ENCODE measurements at places on chromosomes 1 and 21.

DNA sequence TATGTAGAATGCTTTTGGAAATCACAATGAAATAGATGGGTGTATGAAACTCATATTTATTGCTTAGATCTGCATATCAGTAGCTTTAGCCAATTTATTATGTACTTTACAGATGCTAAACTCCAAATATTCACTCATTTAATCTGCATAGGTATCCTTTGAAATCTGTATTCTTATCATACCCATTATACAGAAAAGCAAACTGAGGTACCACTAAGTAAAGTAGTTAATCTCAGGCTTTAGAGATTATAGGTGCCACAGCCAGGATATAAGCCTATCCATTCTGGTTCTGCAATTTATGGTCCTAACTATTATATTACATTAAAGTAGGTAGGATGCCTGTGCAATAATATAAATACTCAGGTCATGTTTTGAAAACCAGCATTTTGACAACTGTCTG, 369.4 kb downstream of the NCAM2 start:
- DNase-seq, result no peak

- no peak for DNase-seq
Measured at GRCh38 chr1:221606256-221606655, 135.6 kb downstream of the DUSP10 start.

GRCh38 chr1:61287014-61287413, 204.7 kb downstream of the NFIA start:
- DNase-seq, result peak; percentile 3

DNA sequence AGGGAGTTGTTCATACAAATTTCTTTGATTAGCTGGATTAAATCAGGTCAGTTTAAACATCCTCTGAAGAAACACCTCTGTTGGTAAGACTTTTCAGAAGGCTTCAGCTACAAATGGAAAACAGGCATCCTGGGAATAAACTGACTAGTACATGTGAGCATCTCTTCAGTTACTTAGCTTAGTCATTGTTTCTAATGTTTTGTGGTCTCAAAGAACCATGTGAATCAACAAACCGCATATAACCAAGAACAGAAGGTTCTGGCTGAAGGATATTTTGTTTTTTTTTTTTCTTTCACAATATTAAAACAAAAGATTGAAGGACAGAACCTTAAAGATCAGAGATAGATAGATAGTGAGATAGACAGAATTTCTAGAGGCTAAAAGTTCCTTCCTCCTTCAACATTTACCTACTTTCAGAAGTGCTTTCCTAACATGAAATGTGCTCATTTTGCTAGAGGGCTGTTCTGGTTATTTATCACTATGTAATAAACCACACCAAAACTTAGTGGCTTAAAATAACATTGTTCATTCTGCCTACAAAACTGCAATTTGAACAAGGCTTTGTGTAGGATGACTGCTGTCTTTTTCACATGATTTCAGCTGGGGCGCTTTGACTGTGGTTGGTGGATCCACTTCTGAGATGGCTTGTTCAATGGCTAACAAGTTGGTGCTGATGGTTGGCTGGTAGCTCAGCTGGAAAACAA, 119.8 kb upstream of the PTGFR start:
- peak; percentile 37 for DNase-seq

- no peak for DNase-seq
Measured at GRCh38 chr1:66055092-66055491, 262.4 kb downstream of the PDE4B start.

DNA sequence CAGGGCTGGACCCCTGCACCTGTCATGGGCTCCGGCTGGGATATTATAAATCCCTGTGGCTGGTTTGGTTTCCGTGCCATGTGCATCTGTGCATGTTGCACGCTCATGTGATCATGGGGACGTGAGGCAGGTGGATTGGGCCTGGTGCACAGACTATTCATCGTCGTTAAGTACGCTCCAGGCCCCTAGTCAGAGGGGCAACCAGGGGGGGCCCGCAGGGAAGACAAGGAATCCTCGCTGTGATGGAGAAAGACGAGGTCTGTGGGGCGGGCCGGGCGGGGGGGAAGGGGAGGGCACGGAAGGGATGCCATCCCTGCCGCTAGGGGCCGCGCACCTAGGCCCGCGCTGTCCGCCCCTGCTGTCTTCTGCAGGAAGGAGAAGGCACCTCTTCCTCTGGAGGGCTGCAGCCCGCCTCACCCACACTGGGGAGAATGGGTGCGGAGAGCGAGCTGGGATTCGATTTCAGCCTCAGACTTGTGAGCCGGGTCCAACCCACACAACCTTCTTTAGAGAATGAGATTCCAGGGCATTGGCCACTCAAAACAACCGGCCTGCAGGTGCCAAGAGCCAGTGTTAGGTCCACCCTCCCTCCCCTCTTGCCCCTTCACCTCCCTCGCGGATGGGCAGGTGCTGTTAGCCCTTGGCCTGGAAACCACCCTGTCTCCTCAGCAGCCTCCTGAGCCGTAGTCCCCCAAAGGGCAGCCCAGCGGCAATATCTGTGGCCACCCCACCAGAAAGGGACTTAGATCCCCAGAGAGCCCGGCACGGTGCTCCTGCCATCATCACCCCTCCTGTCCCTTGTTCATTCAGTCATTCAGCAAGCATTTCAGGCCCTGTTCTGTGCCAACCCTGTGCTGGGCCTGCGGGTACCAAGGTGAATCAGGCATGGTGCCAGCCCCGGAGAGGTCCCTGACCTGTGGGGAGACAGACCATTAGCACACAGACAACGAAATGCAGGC, 950 bp upstream of the LRP8 start:
- DNase-seq, result no peak

DNA sequence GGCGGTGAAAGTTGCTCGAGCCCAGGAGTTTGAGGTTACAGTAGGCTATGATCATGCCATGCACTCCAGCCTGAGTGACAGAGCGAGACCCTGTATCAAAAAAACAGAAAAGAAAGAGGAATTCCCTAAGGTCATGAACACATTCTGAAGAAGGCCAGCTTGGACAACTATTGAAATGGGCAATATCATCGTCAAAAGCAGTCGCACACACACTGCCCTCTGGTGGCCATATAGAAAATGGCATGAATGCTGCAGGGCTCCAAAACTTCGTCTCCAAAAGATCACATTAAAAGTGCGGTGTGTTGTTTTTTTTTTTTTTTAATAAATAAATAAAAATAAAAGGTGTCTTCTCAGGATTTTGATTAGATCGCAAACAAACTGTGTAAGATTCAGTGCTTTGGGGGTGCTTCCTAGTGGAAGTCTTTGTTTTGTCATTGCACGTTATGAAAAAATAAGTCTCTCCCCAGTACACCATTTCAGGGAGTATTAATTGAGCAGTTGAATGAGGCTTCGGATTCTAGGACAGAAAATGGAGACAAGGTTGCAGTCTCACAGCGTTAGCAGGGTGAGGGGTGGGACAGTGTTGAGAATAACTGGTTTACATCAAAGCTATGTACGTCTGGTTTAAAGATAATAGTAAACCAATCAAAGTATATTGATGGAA, 87.5 kb upstream of the FMN2 start:
- DNase-seq, result peak; percentile 58

DNA sequence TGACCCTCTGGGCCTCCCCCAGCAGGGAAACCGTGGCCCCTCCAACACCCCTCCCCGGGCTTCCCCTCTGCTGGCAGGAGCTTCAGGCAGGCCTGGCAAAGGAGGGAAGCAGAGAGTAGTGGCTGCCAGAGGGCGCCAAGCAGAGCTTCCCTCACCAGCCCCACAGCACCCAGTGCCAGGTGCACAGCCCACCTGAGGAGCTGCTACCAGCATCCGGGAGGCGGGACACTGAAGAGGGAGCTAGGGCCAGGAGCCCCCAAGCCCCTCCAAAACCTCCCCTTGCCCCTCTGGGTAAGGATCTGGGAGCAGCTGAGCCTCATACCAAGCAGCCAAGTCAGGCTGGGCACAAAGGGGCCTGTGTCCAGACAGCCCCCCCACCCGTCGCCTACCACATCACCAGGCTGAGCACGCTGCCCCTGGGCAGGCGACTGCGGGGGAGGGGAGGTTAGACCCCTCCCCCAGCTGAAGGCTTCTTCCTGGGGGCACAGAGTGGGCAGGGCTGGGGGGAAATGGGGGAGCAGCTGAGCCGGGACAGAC, 19.6 kb downstream of the CCDC24 start:
- DNase-seq, result no peak

DNA sequence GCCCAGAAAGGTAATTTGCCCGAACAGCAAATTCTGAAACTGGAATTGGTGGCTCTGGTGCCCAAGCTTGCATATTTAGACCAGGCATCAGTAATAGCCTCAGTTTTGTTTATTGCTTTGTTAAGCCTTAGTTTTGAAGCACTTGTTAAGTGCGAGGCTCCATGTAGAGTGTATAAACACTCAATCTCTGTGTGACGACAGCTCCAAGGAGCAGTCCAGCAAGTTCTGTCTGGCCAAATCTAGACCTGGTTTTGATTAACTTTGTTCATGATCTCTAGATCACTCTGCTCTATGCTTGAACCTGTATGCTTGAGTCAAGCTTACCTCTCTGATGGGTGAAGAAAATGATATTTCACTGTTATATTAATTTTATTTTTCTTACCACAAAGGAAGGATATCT, 37.4 kb downstream of the DOP1B start:
- no peak for DNase-seq

DNA sequence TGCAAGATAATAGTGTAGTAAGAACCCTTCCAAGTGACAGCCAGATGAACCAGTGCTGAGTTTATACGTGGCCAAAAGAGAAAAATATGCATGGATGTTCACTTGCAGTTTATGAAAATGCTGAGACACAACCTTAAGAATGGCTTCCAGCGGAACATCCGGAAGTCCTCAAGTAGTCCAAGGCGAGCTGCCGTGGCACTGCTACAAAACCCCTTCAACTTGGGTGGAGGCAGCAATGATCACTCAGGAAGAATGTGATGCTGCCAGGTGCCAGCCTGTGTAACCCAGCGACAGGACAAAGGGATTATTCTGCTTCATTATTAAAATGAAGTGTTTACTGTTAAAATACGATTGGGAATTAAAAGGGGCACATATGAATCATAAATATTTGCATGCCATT, 179.6 kb downstream of the RUNX1 start:
- DNase-seq, result no peak

DNA sequence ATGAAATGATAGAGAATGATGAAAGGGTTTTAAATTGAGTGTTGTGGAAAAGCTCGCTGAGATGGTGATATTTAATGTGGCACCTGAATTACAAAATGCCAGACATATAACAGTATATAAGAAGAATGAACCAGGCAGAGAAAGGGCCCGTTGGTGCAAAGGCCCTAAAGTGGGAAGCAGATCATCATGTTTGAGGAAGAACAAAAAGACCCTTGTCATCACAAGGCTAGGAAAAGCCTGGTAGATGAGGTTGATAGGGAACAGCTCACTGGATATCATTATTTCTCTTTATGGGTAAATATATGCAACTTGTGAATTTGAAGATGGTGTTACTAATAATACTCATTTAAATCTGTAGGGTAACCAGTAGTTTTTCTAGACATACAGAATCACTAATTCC, 11.0 kb downstream of the RAP1A start:
- no peak for DNase-seq

GRCh38 chr21:19844334-19844733, 1153.9 kb upstream of the NCAM2 start:
- no peak for DNase-seq

DNA sequence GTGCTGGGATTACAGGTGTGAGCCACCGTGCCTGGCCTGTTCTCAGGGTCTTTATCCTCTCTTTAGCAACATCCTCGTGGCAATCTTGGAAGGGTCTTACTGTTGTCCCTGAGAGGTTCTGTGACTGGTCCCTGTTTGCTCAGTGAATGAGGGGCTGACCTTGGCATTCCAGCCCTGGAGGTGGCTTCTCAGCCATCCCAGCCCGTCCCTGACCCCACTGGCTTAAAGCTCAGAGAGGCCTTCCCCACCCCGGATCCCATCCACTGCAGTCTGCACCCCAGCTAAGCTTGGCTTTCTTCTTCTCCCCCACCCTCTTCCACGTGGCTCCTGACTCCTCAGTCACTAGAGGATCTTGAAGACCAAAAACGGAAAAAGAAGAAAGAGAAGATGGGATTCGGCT, 88.3 kb upstream of the TMEM51 start:
- DNase-seq, result no peak

DNA sequence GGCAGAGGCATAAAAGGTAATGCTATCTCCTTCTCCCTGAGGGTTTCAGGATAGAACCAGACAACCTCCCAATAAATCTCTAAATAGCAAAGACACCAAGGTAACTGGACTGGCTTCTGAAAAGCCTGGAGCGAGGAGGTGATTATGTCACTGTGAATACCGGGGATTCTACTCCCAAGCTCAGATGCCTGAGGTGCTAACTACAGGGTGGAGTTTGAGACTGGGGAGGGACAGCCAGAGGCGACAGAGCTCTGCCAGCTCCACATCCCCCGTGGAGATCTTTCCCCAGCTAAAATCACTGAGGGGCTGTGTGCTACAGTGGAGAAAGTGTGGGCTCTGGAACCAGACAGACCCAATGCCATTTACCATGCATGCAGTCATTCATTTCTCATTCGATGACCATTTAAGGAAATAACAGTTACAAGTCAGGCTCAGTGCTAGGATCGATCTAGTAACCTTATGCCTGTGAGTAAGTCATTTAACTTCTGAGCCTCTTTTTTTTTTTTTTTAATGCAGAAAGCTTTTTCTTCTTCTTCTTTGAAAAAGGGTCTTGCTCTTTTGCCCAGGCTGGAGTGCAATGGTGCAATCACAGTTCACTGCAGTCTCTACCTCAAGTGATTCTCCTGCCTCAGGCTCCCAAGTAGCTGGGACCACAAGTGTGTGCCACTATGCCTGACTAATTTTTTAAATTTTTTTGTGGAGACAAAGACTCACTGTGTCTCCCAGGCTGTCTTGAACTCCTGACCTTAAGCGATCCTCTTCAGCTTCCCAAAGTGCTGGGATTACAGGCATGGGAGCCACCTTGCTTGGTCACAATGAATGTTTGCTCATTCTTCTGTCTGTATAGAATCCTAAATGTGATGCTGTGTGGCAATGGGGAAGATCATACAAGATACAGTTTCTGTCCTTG, 8.1 kb upstream of the SLC45A3 start:
- no peak for DNase-seq

DNA sequence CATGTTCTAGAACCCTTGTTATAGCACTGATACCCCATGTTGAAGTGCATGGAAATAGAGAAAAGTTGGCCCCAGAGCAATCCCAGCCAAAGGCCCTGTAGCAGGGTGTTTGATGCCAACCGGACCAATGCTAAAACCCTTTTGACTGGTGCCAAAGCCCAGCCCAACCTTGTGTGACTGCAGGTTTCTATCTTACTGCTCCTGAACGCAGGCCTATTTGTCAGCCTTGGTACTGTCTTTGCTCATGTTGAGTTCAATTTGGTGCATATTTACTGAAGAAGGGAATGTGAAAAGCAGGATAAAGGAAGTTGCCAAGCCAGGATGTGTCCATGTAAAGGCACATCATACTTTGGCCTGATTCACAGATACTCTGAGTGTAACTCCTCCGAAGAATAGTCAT, 51.7 kb upstream of the NFASC start:
- no peak for DNase-seq

- DNase-seq, result no peak
Measured at GRCh38 chr1:63739452-63739851, 34.4 kb upstream of the ROR1 start.

Data from AG08396 (cell line).